Osteocyte (in vitro differentiated cells): ENCODE measurements at places on chromosomes 7 and 10.

DNA sequence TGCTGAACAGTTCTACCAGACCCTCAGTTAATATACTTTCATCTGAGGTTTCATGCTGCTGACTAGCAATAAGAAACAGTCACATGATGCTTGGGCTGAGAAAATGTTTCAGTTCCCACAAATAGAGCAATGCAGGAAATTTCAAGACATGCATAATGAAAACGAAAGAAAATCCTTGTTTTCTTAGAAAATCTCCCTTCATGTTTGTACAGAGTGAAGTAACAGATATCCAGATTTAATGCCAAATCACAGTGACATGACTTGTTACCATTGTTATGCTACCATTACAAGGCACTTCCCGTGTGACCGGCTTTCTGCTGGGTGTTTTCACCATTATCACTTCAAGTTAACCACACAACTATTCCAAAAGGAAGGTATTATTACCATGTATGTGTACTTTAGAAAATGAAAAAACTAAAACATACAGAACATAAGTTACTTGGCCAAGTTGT lies 121.7 kb downstream of the DOCK4 start:
- DNase-seq: no peak

DNA sequence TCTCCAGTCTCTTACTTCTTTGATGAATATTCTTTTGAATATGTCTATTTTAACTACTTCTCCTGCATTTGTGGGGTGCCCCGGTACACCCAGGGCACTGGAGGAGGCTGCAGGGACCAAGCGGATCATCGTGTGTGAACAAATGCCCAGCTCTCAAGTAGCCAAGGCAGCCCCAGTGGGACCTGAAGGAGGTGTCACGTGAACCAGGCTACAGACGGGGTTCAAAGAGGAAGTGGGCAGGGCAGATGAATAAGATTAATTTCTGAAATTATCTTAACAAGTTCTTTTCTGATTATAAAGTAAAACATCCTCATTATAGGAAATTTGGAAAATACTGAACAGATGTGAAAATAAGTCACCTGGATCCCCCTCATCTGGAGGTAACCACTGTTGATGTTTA lies 78.4 kb upstream of the DUSP5 start:
- DNase-seq: no peak

DNA sequence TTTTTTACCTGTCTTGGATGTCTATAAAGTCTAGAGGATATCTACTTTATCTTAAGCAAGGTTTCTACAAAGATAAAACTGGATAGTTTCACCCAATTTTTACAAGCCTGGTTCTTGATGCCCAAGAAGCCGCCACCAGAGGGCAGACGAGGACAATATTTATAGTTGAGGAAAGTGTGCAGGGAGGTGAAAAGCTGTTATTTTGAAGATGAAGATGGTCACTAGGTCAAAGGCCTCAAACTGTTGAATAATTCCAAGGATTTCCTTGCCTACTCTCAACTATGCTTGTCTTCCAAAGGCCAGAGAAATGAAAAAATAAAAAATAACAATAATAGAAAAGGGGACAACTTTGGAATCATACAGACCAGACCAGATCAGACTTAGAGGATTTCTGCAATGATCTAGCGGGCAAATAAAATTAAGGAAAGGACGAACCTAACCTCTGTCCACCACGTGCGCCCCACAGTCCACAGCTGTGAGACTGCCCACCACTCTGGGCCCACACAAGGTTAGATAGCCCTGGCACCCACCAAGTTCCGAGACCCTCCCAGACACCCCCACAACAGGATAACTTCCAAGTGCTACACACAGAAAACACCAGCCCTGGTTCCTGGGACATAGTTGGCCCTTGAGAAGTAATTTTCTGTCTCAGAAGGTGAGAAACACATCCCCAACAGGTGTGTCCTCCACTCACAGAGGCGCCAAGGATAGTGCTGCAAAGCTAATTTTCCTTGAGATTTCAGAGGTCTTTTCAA lies 2.8 kb downstream of the PKD1L1 start:
- peak; percentile 86 for DNase-seq

- no peak for DNase-seq
Measured at GRCh38 chr7:25643770-25644394, 415.6 kb upstream of the NPVF start.

DNA sequence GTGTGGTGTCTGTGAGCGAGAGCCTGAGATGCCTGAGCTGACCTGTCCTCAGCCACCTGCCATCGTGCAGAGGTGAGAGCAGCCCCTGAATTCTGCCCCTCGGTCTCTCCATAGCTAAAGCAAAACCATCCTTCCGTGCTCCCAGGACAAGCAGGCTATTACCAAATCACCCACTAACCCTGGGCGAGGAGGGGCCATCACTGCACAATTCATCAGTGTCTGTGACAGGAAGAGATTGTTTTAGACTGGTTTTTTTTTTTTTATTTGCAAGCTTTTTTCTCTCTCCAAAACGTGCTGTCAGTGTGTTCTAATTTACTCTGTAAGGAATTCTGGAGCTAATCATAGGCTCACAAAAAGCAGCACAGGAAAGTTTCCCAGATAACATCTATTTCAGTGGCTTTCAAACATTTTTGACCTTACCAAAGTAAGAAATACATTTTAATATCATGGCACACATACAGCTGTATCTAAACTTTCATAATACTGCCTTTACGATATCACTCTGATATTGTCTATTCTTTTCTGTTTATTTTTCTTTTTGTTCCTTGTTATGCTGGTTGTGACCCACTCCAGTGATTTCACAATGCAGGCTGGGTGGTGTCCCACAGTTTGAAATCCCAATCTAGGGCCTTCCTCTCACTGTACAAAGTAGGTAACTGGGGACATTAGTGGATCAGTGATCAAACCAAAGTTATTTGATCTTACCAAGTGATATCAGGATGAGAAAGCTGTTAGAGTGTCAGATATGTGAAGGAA lies 62.8 kb downstream of the EGFR start:
- DNase-seq: no peak

- DNase-seq: no peak
Measured at GRCh38 chr7:55500117-55500756, 72.1 kb downstream of the VOPP1 start.

- no peak for DNase-seq
Measured at GRCh38 chr7:91240376-91240941, 23.8 kb upstream of the FZD1 start.

GRCh38 chr7:85396676-85397075 lies 209.8 kb upstream of the SEMA3D start:
- no peak for DNase-seq

GRCh38 chr10:92407305-92408016 lies 116.5 kb downstream of the MARCHF5 start:
- no peak for DNase-seq

DNA sequence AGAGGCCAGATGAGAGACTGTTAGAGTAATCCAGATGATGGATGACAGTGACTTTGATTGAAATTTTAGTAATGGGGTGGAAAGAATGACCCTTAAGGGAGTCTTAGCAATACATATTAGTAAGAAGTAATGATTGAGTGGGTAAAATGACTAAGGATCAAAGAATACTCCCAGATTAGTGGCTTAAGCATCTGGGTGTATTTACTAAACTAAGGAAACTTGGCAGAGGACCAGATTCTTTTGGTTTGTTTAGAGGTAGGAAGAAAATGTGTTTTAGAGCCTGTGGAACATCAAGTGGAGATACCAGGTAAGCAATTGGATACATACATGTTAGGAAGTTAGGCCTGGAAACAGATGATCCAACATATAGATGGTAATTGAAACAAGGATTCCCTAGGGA lies 58.8 kb upstream of the ADRA2A start:
- DNase-seq: no peak
